ENCODE measurements at places on chromosomes 5 and 9.

- DNase-seq, result no peak
Measured at GRCh38 chr5:168740811-168741213, 161.6 kb upstream of the PANK3 start.

- no peak for DNase-seq
Measured at GRCh38 chr5:151414536-151414935, 32.9 kb upstream of the SLC36A1 start.

DNA sequence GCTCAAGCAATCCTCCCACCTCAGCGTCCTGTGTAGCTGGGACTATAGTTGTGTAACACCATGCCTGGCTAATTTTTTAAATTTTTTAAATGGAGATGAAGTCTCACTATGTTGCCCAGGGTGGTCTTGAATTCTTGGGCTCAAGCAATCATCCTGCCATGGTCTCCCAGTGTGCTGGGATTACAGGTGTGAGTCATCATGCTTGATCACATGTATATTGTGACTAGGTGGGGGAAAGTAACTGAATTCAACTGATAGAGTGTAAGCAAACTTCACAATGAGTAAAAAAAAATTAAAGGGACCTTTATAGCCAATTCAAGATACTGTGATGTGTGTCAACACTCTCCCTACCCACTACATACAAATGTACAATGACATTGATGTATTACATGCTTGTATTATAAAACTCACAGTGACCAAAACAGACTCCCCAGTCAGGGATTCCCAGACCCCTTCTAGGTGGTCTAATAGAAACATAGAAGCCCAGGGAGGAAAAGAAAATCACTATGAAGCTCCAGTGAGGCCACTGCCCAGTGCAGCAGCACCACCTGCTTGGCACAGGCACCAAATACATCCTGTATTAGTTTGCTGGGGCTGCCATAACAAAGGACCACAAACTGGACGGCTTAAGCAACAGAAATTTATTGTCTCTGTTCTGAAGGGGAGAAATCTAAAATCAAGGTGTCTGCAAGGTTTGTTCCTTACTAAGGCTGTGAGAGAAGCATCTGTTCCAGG lies 8.8 kb downstream of the PLGRKT start:
- DNase-seq, result no peak

- DNase-seq, result no peak
Measured at GRCh38 chr5:120314191-120314590, 149.9 kb upstream of the PRR16 start.

DNA sequence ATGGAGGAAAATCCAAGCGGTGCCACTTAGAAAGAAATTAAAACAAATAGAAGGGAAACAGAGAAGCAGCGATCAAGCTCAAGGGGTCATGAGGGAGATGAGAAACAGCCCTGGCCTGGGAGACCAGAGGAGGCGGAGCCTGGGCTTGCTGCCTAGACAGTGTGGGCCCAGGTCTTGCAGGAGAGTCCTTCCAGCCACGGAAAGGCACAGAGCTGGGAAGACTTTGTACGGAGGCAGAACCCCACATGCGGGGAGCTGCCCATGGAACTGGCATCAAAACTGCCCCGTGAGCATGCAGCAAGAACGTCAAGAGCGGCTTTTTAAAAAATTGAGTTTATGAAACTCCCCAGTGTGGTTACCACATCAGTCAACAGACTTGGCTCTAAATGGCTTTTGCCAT lies 119.4 kb downstream of the IRX1 start:
- DNase-seq, result no peak

GRCh38 chr5:19880859-19881436 lies 107.1 kb downstream of the CDH18 start:
- no peak for DNase-seq

DNA sequence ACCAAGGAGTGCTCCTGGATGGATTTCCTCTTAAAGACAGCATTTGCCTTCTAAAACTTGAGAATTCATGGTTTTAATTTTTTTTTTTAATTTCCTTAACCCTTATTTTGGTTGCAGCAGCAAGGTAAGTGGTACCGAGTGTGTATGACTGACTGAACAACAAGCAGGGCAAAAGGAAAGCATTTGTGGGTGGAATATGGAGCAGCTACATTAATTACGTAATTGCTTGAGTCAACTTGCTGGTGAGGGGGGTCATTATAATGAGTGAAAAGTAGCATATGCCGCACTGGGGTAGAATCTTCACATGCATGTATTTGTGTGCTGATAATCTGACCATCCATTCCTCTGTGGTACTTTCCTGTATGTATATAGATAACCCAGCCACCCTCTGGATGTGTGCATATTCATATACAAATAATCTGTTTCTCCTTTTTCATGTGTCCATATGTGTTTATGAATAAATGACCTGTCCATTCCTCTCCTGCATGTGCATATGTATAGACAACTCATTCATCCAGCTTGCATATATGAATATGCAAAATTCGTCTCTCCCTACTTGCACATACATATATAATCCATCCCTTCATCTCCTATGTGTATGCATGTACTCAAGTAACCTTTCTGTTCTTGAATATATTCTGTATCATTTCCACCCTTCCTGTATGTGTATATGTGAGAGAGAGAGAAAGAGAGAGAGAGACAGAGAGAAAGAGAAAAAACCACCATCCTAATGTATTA lies 147.5 kb upstream of the RUSC2 start:
- DNase-seq, result no peak

GRCh38 chr5:127517110-127517479 lies 345 bp upstream of the PRRC1 start:
- DNase-seq, result no peak

Data from GM19239 (cell line).